T-helper 22 cell (primary cell): ENCODE measurements at places on chromosomes 1 and 21.
A peak's percentile ranks its signal among the peaks of the same experiment; 100 is the strongest.

GRCh38 chr1:231157311-231157710 lies 4.5 kb upstream of the TRIM67 start:
- DNase-seq: no peak

- no peak for DNase-seq
These were observed 24.5 kb upstream of the EPHA2 start for GRCh38 chr1:16180291-16180824.

GRCh38 chr1:9784508-9785133 lies 39.1 kb downstream of the CLSTN1 start:
- DNase-seq: peak; percentile 41

DNA sequence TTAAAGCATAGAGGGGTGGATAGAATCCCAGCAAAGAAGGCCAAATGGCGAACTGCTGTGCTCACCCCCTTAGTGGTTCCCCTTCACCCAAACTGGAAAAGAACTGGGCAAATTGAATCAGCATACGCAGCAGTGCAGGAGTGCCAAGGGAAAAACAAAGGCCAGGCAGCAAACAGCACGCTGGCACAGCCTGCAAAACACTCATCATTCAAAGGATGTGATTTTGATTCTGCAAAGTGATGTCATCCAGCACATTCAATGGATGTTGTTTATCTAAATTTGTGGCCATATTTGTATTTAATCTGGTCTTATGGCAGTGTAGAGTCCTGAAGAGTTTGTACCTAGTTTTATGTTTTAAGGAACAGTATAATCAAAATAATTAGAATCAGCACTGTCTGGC lies 71.8 kb upstream of the ECE1 start:
- DNase-seq: no peak

DNA sequence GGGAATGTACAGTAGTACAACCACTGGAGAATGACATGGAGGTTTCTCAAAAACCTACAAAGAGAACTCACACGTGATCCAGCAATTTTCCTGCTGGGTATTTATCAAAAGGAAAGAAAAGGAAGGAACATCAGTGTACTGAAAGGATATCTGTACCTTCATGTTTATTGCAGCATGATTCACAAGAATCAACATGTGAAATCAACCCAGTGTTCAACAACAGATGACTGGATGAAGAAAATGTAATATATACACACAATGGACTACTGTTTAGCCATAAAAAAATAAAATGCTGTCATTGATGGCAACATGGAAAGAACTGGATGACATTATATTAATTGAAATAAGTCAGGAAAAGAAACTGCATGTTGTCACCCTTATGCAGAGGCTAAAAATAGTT lies 19.0 kb upstream of the CYP4A11 start:
- no peak for DNase-seq
